NCI-H1694 treated with DMSO at 0.1 percent for 48 hours (cell line): ENCODE measurements at places on chromosomes 1 and 21.

- no peak for DNase-seq
These were observed 48.4 kb downstream of the TRMT1L start for GRCh38 chr1:185108321-185108720.

- DNase-seq: no peak
These were observed 1.7 kb downstream of the COL8A2 start for GRCh38 chr1:36123356-36123755.

DNA sequence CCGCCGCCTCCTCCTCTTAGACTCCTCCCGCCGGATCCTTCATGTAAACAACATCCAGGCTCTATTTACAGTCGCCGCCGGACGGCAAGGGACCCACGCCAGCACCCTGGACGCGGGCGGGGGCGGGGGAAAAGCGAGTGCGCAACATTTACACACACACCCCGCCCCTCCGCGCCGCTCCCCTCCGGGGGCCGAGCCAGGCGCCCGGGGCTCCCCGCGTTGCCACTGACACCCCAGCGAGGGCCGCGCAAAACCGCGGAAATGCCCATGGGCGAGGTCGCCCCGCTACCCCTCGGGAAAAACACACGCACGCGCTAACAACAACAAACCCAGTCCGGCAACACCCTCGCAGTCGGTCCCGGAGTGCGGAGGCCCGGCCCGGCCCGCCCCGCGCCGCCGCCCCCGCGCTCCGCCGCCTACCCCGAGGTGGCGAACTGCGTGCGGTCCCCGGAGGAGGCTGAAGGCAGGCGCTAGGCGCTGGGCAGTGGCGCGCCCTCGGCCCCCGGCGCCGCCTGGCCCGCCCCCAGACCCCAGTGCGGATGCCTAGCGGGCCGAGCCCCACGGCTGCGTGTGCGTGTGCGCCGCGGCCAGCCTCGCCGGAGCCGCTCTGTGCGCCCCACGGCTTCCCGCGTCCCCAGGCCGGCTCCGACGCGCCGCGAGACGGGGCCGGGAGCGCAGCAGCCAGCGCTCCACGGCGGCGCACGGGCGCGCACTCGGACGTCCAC lies 81.1 kb upstream of the AK4 start:
- no peak for DNase-seq

GRCh38 chr1:227782226-227782625 lies 33.2 kb upstream of the PRSS38 start:
- no peak for DNase-seq

DNA sequence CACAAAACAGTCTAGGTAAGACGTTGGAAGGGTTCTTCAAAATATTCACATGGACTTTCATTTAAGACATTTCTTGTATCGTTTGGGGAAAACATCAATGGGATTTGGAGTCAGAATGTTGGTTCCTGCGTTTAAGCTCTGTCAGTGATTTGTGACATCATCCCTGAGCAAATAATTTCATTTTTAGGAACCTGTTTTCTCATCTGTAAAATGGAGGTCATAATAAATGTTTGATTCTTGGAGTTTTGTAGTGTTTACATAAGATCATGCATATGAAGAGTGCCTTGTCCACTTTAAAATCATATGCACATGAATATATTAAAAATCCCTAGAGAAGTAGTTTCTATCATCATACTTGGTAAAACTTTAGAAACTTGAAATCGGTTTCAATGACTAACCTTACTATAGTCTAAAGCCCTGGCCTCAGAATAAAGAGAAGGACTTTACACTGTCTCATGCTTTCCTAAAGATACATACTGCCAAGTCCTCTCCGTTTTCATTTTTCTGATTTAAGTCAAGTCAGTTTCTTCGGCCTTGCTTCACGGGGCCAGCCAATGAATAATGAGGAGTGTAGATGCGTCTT lies 178.4 kb downstream of the ADSS2 start:
- DNase-seq: no peak

DNA sequence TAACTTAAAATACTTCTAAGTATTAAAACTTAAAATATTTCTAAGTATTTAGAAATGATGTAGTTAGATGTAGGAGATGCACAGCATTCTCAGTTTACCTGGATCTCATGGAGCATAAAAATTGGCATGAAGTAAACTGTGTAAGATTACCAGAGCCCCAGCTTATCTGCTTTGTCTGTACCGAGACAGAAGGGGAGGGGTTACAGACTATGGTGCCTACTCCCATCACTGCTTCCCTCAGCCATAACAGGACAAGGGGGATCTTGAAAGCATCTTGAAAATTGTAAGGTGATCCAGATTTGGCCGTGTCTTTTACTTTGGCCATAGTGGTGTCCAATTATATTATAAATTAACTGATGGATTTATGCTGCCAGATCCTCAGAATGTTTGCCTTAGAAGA lies 18.8 kb downstream of the NRDC start:
- DNase-seq: no peak
